ENCODE measurements at places on chromosomes 2 and 18.

DNA sequence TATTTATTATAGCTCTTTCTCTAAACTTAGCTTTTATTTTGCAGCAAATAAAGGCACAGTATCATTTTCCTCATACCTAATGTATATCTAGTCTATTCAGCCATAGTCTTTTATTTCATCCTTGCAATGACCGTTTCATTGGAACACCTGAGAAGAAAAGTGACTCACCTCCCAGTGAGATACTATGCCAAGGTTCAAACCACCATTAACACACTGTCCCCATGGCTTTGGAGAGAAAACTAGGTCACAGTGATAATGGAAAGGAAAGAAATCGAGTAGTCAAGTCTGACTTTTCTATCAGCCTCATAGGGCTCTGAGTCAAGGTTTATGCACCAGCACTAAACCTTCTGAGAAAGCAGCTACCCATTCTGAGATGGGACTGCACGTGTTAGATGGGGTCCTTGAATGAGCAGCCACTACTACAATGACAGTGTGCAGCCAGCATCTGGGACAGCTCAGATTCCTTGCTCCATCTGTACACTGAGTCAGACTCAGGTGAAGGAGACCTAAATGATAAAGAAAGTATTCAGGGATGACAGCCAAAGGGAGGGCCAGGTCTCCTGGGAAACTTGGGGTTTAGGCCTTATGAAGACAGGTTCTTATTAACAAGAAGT lies 971.1 kb upstream of the ACVR2A start:
- no peak for DNase-seq

- DNase-seq = no peak
Observed at GRCh38 chr18:74288041-74288440, 3.7 kb downstream of the CYB5A start.

- no peak for DNase-seq
Observed at GRCh38 chr2:237305579-237305978, 108.4 kb downstream of the COL6A3 start.

- no peak for DNase-seq
Observed at GRCh38 chr2:27498975-27499374, 2.3 kb downstream of the GCKR start.
